ENCODE measurements at places on chromosomes 6 and 20.

DNA sequence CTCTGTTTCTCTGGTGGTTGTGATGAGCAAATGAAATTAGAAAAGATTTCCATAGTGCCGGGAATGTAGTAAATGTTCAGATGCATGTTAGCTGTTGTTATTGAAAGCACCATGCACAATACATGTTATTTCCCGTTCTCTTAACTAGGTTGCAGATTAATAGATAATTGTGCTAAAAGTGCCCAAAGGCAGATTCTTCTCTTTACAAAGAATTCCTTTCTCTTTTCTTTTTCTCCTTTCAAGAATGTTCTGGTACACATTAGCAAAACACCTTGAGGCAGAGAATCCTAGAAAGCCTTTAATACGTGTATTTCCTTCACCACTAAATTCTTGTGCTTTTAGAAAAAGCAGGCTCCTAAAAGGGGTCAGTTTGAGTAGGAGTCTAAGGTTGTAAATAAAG, 121.1 kb upstream of the ASF1A start:
- no peak for DNase-seq

DNA sequence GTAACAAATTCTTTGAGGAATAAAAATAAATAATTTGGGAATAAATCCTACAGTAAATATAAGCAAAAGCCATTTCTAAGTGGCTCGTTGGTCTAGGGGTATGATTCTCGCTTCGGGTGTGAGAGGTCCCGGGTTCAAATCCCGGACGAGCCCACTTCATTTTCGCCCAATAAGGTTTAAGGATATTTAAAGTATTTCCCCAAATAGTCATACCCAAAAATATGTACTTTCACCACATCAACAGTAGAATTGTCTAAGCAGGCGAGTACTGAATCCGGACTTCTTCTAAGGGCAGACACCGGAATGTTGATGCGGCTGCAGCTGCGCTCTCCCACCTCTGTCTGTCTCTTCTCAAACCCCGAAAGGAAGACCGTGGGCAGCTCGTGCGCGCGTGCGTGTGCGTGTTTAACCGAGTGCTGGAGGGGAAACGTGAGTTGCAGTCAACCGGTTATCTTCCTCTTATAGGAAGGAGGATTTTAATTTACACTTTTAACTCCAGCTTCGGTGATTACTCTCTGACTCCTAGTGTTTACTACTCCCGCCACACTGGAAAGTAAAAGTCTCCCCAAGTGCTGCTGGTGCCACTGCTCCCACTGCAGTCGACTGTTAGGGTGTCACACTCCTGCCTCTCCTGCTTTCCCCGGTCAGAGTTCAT, 155.7 kb upstream of the PRSS16 start:
- peak; percentile 62 for DNase-seq

- peak; percentile 77 for DNase-seq
These were observed 66.4 kb upstream of the PDE10A start for GRCh38 chr6:165729307-165729936.

DNA sequence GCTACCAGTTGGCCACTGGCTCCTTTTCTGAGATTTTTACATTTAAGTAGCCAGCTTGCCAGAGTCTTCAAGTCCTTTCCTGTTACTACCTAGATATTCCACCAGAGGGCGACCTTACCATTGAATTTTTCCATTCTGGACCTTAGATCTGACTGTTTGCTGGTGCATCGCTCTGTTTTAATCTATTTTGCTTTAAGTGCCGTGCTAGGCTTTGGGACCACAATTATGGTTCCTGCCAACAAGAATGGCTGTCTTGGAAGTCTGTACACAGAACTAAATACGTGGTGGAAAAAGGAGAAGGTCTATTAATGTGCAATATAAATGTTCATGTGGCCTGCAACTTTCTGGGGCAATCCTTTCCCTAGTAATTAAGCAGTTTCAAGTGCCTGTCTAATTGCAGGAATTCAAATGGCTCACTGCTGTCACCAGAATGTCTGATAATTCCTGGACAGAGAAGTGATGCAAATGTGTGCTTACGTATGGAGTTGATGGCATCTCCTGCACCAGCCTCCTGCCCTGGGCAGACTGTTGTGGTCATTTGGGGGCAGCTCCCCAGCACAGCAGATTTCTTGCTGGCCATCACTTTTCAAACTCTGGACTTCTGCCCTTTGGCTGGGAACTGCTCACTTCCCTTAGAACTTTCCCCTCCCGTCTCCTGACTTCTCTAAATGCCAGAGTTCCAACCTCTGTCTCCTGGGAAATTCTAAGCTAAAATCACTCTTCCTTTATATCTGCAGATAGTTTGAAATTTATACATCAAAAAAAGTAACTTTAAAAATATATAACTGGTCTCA, 5.6 kb upstream of the HLA-DOA start:
- peak; percentile 72 for DNase-seq

- no peak for DNase-seq
These were observed 31.9 kb upstream of the NFATC2 start for GRCh38 chr20:51574248-51575033.

DNA sequence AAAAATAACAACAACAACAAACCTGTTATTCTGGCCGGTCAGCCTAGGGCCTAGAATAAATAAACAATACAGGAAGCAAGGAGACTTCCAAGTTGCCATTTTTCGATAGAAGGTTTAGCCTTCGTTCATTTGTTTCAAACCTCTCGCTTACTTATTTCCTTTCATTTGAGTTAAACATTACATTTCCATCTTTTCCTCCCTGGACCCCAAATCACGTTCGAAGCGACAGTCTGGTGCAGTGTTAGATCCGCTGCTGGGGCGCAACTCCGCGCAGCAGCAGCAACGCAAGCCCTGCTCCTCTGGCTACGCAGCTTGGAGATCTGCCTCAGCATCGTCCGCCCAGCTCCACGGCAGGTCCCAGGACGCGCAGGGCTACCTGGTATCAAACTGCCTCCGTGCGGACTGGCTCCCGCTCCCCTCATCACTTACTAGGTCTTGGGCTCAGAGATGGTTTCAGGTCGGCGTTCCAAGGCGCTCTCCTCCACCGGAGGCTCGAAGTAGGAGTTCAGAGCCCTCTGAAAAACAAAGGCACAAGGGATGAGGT, 530 bp downstream of the TDP2 start:
- peak; percentile 54 for DNase-seq

DNA sequence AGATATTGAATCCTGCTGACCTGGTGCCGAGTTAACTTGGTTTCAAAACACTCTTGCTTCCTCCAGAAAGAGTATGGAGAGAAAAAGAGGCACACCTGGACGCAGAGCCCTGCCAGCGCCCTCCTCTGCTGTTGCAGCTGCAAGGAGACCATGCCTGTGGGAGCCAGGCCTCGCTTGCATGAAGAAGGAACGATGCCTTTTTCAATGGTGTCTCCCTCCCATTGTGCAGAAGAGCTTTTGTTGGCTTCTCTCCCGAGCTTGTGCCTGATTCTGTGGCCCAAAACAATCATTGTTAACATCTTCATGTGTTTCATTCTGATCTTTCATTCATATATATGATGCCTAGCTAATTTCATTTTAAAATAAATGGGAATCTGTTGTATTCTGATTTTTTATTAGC, 98.1 kb downstream of the FAM120B start:
- DNase-seq = no peak

DNA sequence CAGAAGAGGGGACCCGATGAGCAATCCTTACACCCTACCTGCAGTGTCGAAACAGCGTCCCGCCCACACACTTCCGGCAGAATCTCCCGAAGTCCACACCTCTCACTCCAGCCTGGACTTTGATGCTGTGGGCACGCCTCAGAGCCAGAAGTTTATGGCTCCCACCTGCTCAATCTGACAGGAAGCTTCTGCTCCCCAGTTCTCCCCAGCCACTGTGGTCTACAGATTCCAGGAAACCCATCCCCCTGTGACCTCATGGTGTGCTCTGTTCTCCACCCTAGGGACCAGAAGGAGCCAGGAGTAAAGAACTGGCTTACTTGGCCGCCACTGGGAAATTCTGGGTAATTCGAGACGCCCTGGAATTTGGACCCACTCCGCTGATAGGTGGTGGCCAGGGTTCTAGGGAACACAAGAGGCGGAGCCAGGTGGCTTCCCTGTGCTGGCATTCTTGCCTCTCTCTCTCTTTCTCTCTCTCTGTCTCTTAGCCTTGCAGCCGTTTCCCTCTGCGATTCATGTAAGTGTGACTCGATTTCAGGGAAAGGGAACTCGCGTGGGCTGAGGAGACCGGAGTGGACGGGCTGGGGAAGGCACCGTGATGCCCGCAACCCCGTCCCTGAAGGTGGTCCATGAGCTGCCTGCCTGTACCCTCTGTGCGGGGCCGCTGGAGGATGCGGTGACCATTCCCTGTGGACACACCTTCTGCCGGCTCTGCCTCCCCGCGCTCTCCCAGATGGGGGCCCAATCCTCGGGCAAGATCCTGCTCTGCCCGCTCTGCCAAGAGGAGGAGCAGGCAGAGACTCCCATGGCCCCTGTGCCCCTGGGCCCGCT, at the start of gene TRIM15:
Gene TRIM15 (plus strand): TSS at position 457 of the 828 bp plus-strand sequence. CDS start 139 bp downstream, at position 596.
- DNase-seq = no peak

GRCh38 chr6:117555882-117556498, 46.3 kb downstream of the GOPC start:
- DNase-seq = peak; percentile 25

- DNase-seq = no peak
These were observed 979 bp upstream of the ABCF1 start for GRCh38 chr6:30570263-30570662.

- DNase-seq = no peak
These were observed 3.9 kb downstream of the SYTL3 start for GRCh38 chr6:158653577-158654354.

DNA sequence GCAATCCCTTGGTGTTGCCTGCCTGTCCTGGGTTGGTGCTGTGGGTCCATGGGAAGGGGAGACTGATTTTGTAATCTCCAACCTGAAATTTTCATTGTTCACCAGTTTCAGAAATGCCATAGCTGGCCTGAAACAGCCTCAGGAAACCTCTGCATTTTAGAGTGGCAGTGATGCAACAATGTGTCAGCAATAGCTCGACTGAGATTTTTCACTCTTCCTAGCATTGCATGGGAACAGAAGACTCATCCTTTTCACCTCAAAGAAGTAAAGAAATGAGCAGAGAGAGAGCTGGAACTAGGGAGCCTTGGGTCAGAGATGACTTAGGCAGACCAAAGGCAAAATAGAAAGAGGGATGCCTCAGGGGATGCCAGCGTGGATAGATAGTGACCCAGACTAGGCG, 23.7 kb upstream of the TMEM14A start:
- DNase-seq = no peak

GRCh38 chr6:127022302-127022701, 96.2 kb upstream of the RSPO3 start:
- peak; percentile 29 for DNase-seq

- no peak for DNase-seq
These were observed 11.2 kb upstream of the SERPINB9 start for GRCh38 chr6:2914318-2914660.

- no peak for DNase-seq
These were observed 83.3 kb upstream of the SIRPA start for GRCh38 chr20:1811621-1812498.

DNA sequence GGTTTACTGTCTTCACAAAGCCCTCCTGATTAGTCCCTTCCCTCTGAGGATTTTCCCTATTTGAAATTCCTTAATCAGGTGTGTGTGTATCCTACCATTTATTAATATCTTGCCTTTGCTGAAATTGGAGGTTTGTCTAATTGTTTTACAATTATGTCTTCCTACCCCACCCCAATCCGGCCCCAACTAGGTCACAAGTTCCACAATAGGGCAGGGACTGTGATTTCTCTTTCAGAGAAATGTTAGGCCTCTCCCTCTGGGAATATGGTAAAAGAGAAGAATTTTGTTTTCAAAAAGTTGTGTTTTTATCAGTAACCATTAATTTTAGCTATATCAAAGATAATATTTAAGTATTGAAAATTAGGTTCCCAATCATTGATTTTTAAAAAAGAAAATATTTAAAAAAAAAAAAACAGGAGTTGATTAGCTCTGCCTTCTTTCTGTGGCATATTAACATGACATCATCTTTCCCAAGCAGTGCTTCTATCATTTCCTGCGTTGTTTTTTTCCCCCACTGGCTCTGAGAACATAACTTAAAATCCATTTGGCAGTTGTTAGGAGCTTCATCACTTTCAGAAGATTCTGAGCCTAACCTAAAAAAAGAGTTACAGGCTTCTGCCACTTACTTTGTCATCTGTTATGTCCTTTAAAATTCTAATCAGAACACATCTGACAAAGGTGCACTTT, 36.1 kb downstream of the BLOC1S5 start:
- no peak for DNase-seq

GRCh38 chr6:3205913-3206312, 21.5 kb downstream of the TUBB2B start:
- no peak for DNase-seq

DNA sequence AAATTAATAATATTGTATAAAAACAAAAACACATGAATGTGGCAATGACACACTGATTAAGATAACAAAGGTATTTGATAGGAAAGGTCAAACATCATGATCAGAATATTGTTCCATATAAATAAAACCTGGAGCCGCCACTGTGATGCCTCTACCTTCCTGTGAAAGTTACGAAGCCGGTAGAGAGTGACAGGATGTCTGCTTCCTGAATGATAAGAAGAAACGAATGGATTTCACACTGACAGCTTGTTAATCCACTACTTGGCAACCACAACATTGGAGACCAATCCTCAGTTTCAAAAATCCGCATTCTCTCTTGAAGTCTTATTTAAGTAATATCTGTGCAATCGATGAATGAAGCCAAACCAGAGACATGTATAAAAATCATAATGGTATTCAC, 315.1 kb downstream of the HDGFL1 start:
- no peak for DNase-seq

GRCh38 chr6:113009682-113010081, 662.6 kb downstream of the RFPL4B start:
- DNase-seq = no peak

DNA sequence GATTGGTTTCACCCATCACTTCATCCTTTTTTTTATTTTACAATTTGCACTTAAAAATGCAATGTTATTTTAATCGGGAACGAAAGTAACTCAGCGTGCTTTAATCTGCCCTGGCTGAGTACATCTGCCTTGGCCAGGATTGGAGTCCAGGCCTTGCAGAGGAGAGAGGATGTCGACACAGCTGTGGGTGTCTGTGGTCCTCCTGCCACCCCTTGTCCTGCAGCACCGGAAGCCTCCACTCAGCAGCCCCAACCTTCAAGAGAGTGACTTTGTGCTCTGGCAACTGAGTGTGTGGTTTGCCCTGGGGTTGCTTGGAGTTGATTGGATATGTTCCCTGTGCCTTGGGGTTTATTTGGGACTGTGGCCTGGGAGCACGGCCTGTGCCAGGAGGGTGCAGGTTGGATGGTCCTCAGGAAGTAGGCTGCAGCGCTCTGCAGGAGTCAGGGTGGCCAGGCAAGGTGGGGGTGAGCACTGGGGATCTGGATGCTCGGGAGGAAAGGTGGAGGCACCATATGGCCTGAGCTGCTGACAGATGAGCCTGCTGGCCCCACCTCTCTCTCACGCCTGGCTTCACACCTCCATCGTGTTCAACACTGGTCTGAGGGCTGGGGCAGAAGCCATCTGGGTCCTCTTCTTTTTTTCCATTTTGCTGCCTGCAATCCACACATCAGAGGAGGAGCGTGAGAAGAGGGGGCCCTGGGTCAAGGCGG, 4.3 kb downstream of the MYT1 start:
- no peak for DNase-seq

Measured in HEK293T (cell line).